ENCODE measurements at places on chromosomes 5 and 9. TPM values are rescaled to one million over a fixed set of nuclear protein-coding genes. Genes with fewer than 3 reads are reported as not detected.

IFNA13 gene
- total RNA-seq = not detected

SLC45A2 gene
- 0.19 TPM for total RNA-seq

PCDHGA8 gene
- total RNA-seq = 2.2 TPM

GTF3C5 gene
- total RNA-seq = 28.9 TPM

ZNF608 gene
- total RNA-seq = 7.7 TPM

PAX5 gene
- not detected for total RNA-seq

PCDHB16 gene
- 1.9 TPM for total RNA-seq

GLRA1 gene
- total RNA-seq = not detected

LURAP1L gene
- 12.2 TPM for total RNA-seq

LCN2 gene
- not detected for total RNA-seq

WNT8A gene
- not detected for total RNA-seq

ADAMTS16 gene
- total RNA-seq = not detected

DIPK1B gene
- total RNA-seq = 1.4 TPM

TESK1 gene
- total RNA-seq = 9.6 TPM

CAMK2A gene
- under 0.01 TPM for total RNA-seq

IFNB1 gene
- not detected for total RNA-seq

FER gene
- 36.9 TPM for total RNA-seq
